ENCODE measurements at places on chromosomes 13 and 19.
A peak's percentile ranks its signal among the peaks of the same experiment; 100 is the strongest.

GRCh38 chr13:90732049-90732448, 615.4 kb upstream of the MIR17HG start:
- DNase-seq: no peak

- DNase-seq: no peak
These were observed 201.1 kb downstream of the NBEA start for GRCh38 chr13:35143123-35143522.

DNA sequence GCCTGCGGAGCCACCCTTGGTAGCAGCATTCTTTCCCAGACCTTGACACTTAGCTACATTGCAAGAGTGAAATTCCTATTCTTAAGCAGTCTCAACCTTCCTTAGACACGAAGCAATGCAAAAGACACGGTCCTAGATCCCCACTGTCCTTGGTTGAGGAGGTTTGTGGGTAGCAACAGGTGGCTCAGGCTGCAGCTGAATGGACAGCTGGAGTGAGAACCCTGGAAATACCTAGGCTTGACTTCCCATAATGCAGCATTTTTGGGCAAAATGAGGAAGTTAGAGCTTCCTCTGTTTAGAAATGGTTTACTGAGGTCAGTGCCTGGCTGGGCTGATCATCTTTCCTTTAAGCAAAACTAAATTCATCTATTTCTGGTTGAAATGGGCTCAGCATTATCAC, 296.6 kb downstream of the RFC3 start:
- DNase-seq: no peak

DNA sequence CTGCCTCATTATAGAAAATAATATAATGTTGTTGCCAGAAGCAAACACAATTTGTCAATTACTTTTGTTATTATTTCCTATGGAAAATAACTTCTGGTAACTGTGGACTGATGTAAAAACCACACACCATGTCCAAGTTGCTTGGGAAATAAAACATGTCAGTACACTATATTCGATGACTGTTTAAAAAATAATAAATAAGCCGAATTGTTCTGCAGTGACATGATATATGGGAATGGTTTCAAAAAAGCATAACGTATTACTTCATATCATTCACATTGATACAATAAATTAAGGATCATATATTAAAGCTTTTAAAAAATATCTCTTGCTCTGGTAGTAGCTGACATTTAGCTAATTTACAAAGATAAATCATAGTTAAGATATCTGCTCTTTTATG, 2062.1 kb downstream of the PCDH9 start:
- DNase-seq: no peak

GRCh38 chr19:17281391-17282304, at the start of gene ANKLE1:
Gene ANKLE1 (plus strand): TSS chr19:17281901. CDS start chr19:17281921, 20 bp downstream.
- no peak for DNase-seq

DNA sequence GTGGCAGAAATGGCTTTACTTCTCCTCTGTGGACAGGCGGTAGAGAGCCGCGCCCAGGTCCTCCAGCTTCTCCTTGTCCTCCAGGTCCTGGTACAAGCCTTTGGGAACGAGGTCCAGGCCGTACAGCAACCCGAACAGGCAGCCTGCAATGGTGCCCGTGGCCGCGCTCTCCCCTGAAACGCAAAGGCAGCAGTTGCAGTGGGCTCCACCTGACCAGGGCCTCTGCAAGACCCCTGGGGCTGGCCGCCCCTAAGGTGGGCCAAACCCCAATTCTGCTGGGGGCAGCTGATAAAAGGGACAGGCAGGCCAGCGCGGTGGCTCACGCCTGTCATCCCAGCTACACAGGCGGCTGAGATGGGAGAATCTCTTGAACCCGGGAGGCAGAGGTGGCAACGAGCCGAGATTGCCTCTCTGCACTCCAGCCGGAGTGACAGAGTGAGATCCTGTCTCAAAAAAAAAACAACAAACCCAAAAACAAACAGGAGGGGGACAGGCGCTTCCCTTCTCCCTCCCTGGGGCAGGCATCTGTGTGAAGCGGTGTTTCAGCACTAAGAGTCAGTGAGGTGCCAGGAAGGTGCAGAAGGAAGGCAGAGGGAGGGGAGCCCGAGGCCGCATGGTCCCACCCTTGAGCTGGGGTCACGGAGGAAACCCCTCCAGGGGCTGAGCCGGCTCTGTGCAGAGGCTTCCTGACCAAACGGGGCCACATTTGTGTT, 30.3 kb downstream of the ADPRHL1 start:
- no peak for DNase-seq

DNA sequence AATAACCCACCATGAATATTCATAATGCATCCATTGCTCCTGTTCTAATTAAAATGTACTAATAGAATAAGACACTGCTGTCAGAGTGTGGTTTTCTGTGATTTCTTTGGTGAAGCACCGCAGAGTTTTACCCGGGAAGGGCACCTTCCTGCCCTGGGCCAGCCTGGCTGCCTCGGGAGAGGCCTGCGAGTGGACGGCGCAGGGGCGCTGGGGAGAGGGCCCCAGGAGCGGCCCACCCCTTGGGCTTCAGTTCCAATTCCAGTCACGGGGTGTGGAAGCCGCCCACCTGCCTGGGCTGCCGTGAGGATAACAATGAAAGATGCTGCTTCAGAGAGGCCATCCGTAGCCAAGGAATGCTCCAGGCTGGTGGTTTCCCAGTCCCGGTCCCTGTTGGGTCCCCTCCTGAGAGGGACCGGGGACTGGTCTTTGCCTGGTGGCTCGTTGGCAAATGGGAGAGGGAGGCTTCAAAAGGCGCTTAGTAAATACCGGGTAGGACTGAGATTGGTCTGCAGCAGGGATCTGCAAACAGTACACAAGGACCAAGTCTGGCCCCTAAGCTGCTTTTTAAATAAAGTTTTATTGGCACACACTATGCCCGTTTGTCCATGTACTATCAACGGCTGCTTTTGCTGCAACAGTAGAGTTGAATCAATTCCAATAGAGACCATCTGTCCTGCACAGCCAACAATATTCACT, 18.0 kb downstream of the TCF3 start:
- DNase-seq: no peak

DNA sequence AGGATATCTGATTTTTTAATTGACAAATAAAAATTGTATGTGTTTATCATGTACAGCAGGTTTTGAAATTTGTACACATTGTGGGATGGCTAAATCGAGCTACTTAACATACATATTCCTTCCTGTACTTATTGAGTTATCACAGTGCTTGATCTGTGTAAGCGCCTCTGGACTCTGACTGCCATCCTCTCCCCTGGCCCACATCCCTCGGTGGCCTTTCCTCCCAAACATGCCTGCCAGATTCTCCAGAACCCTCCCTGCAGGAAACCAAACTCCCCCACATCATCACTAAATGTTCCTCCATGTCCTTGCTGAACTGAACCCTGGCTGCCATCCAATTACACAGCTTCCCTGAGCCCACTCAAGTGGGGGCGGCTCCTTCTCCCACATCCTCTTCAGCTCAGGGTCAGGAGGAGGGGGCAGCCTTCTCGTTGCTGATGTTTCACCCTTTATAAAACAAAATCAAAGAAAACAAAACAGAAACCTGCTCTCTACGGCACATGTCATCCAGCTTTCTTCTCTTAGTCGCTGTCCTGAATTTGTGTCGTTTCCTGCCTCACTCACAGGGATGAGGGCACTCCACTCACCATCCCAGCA, 97.1 kb upstream of the SPATA13 start:
- no peak for DNase-seq

- no peak for DNase-seq
These were observed 1895.6 kb upstream of the PRR20A start for GRCh38 chr13:55245005-55245644.

- DNase-seq: no peak
These were observed 107.1 kb upstream of the UQCRFS1 start for GRCh38 chr19:29320086-29320485.

- no peak for DNase-seq
These were observed 16.9 kb upstream of the F7 start for GRCh38 chr13:113088691-113089020.

DNA sequence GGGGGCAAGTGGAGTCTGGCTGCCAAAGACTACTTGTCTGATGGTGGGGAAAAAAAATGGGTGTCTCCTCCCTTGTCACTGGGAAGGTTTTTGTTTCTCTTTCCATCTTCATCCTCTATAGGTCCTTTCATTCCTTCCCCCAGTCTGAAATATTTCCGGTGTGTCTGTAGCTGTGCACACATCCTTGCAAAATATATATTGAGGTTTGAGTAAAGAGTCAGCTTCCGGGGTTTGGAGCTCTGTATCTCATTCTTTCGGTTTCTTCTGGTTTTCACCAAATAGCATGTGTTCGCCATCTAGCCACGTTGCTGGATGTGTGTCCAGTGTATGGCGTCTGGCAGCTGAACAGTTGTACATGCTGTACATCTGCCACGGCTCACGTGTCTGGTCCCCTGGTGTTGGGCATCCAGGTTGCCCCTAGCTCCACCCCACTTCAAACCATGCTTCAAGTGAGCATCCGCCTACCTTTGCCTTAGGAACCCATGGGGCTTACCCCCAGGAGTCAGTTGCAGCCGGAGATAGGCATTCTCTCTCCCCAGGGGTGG, 142.2 kb downstream of the SIPA1L3 start:
- peak; percentile 93 for DNase-seq

DNA sequence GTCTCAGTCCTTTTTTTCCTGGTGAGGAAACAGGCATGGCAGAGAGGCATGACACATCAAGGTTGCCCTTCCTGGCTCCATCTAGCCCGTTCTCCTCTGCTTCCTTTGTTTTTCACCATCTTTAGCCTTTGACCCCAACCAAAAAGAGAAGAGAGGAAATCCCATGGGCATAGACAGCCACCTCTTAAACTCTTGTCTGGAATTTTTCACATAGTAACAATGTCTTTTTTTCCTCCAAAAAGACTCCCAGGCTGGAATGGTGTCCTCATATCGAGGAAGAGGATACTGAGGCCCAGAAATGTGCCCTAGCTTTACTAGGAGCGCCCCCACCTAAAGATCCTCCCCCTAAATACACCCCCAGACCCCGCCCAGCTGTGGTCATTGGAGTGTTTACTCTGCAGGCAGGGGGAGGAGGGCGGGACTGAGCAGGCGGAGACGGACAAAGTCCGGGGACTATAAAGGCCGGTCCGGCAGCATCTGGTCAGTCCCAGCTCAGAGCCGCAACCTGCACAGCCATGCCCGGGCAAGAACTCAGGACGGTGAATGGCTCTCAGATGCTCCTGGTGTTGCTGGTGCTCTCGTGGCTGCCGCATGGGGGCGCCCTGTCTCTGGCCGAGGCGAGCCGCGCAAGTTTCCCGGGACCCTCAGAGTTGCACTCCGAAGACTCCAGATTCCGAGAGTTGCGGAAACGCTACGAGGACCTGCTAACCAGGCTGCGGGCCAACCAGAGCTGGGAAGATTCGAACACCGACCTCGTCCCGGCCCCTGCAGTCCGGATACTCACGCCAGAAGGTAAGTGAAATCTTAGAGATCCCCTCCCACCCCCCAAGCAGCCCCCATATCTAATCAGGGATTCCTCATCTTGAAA, at the start of gene GDF15:
Gene GDF15, plus strand, starts transcription at position 484 of the 868 bp plus-strand sequence. Its CDS starts 32 bp downstream, at position 516.
- DNase-seq: no peak

DNA sequence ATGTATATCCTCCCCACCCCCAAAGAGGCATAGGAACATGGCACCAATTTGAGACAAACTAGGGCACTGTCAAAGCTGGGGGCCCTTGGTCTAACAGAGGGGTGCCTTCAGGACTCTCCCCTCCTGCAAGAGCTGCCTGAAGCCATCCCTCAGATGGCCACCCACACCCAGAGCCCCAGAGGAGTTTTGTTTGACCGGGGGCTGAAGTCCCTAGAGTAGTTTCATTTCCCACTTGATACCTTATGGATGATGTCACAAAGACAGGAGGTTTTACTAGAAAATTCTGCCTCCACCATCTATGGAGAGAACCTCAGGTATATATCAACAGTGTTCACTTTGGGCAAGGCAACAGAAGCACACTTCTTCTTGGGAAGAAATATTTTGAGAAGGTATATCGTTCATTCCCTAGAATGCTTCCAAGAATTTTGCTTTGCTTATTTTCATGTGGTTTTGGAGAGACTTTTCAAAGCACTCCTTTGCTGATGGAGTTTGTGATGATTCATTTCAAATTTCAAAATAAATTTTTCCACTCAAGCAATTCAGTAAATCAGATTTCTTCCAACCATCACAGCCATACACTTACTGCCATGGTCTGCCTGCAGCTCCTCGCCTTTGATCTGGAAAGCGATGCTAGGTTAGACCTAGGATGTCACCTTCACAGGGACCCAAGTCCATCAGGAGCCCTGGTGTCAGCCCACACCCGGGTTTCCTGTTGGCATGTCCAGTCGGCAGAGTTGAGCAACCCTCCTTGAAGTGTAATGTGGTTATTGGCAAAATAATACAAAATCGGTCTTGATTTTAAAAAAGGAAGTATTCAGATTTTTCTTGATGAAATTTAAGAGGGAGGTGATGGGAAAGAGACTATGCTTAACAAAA, 207.0 kb downstream of the SHISA2 start:
- DNase-seq: no peak

- DNase-seq: no peak
These were observed 1676.9 kb downstream of the PCDH9 start for GRCh38 chr13:65553096-65553727.

DNA sequence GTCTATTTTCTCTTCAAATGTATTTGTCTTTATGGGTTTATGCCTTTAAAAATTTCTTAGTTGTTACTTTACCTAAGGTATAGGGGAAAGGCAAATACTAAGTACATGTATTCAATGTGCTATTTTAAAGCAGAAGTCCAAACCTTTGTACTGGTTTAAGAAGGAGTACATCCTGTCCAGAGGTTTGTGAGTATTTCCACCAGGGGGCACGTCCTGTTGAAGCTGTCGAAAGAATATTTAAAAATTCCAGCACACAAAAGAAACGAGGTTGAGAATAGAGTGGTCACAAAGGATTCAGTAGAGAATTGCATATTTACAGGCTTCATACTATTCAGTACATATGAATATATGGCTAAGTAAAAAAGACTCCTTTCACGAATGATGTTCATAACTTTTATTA, 59.8 kb downstream of the URI1 start:
- no peak for DNase-seq

GRCh38 chr19:35257113-35257461, 8.3 kb downstream of the LSR start:
- no peak for DNase-seq

- no peak for DNase-seq
These were observed 15.6 kb downstream of the FGF21 start for GRCh38 chr19:48770734-48771472.

GRCh38 chr19:51712461-51713081, 11.2 kb downstream of the HAS1 start:
- DNase-seq: no peak

DNA sequence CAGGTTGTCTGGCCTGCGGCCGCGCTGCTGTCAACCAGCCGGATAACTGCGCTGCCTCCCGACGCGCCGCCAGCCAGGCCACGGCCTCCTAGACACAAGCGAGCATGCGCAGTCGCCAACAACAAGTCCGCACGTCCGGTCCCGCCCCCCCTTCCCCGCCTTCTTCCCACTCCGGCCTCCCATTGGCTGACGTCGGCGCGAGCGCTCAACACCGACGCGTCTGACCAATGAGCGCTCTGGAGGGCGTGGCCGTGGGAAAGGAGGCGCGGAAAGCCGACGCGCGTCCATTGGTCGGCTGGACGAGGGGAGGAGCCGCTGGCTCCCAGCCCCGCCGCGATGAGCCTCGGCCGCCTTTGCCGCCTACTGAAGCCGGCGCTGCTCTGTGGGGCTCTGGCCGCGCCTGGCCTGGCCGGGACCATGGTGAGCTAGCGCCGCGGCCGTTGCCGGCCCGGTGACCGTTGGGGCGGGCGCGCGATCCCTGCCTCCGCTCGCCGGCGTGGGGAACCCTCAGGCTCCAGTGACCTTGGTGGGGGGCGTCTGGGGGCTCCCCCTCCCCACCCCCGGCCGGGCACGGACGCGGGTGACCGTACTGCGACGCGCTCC, at the start of gene GPX4:
Gene GPX4, plus strand, starts transcription at position 287 of the 603 bp plus-strand sequence. Its CDS starts 50 bp downstream, at position 337.
- peak; percentile 96 for DNase-seq

GRCh38 chr19:3458229-3459088, 21.9 kb downstream of the SMIM24 start:
- DNase-seq: no peak
